ENCODE measurements at places on chromosomes 1 and 21. TPM values are rescaled to one million over a fixed set of nuclear protein-coding genes. Genes with fewer than 3 reads are reported as not detected.

Gene S100A7
- total RNA-seq, result not detected

DNA sequence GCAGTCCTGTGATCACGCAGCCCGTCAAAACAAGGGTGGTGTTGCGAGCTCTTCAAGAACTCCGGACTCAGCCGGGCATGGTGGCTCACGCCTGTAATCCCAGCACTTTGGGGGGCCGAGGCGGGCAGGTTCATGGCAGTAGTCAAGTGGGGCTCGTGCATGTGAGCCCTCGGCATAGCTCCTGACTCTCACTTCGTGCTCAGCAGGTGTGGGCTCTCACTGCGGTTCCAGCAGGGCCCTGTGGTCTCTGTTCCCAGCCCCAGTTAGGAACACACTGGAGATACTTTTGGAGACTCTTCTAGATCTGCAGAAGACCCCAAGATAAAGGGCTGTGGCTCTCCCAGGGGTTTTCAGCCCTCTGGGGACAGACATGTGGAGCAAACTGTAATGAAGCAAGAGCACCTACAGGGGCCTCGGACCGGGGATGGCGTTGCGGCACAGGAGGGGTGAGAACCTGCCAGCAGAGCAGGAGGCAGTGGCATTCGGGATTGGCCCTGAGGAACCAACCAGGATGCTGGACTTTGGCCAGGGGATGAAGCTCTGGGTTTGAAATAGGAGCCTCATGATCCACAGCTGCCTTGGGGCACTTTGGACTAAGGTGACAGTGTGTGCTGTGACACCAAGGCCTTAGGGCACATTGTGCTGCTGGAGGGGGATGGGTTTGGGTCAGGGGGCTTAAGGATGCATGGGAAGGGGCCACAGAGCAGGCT lies 443.2 kb downstream of the CAMTA1 start:
- no peak for DNase-seq

GRCh38 chr1:231584117-231584516 lies 42.5 kb upstream of the DISC1 start:
- no peak for DNase-seq

Gene NVL
- total RNA-seq, result 40.2 TPM

DNA sequence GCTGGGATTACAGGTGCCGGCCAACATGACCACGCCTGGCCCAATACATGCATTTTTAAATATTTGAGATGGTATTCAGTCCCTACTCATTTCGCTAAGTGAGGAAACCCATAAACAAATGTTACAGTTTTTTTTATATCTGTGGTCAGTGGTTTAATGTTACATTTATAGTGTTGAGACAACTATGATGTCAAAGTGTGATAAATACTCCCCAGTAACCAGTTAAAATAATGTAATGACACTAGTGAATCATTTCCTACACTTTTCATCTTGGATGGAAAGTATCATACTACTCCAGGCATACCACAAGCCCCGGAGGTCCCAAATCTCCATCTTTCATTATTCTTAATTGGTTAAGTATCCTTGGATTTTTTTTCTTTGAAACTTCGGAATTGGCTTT lies 87.5 kb upstream of the KIF26B start:
- DNase-seq, result no peak

Gene PADI1
- not detected for total RNA-seq
